ENCODE measurements at places on chromosomes 12 and 14. TPM values are rescaled to one million over a fixed set of nuclear protein-coding genes. Genes with fewer than 3 reads are reported as not detected.
A peak's percentile ranks its signal among the peaks of the same experiment; 100 is the strongest.

Gene HCAR2
- not detected for polyA plus RNA-seq

GRCh38 chr12:19779395-19780056, 340.2 kb downstream of the AEBP2 start:
- peak; percentile 3 for DNase-seq

- no peak for DNase-seq
Observed at GRCh38 chr12:57171668-57172067, 24.2 kb upstream of the LRP1-AS start.

GRCh38 chr12:21659383-21659782, 1.7 kb upstream of the LDHB start:
- DNase-seq = no peak

DNA sequence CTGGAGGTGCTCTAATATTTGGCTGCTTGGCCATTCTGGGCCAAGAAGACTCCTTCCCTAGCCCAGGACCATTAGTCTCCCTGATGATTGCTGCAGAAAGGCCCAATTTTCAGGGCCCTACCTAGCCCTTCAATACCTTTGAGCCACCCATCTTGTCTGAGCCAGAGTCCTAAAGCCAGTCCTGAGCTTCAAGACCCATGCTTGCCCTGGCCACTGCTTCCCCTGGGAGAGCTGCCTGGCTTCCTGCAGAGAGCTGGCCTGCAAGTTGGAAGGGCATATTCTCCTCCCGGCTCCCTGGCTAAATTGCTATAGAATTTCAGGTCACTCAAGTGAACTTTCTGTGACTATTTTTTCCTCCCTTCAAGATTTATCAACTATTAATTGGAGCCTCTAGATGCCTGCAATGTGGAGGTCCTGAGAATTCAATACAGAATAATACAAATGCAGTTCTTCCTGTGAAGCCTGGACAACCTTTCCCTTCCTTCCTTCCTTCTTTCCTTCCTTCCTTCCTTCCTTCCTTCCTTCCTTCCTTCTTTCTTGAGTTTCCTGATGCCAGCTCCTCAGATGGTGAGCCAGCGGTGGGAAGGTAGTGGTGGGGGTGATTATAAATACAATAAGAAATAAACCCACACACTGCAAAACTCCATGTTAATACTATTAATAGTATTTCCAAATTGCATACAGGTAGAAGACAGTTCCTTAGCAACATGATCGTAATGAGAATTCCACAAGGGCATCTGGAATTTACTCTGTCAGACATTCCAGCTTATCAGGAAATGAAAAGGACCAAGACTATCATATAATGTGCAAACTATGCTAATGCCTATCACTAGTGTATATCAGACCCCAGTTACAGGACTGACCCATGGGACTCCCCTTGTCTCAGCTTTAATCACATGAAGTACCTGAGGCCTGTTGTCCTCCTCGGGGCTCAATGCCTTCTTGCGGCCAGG, 108.1 kb downstream of the ZFP36L1 start:
- no peak for DNase-seq

DNA sequence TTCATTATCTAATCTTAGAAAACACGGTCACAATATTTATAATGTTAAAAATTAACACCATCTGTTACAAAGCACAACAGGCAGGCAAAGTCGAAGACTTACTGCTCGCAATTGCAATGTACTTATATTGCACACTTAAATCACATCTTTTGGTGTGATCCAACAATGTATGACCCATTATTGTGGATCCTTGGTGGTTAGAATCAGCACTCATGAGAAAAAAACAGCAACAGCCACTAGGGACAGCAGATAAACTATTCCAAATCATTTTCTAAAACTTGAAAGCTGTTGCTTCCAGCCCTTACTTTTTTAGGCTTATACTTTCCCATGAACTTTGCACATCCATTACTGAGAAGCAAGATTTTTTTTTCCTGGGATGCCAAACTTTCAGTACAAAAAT, 20.4 kb downstream of the COX16 start:
- DNase-seq = no peak

DNA sequence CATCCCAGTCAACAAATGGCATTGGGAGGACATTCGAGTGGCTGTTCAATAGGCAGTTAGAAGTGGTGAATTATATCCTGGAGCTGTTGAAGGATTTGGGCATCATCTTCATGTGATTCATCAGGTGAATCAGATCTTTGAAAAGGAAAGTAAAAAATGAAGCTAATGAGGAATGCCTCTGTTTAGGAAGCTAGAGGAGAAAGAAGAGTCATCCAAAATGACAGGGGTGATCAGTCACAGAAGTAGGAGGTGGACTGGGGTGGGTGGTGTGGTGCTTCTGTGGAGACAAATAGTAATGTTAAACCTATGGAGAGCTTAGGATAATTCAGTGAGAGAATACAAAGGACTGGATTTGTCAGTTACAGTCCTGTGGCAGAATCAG, 32.7 kb downstream of the DIP2B start:
- DNase-seq = no peak

Gene CISTR
- polyA plus RNA-seq = not detected

GRCh38 chr12:46224386-46224785, 44.5 kb downstream of the SLC38A1 start:
- no peak for DNase-seq

DNA sequence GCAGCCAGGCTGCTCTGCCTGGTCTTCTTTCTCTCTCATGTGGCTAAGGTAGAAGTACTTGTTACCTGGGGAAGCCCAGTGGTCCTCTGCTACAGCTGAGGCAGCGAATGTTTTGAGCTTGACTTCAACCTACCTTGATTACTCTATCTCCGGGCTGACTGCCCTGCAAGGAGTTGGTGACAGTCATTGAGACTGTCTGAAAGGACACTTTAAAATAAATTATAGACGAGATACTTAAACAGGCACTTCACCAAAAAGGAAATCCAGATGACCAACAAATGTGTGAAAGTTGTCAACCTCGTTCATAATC, 474 bp upstream of the CIT start:
- DNase-seq = no peak

GRCh38 chr14:101199028-101199770, 295.7 kb upstream of the RTL1 start:
- no peak for DNase-seq

- no peak for DNase-seq
Observed at GRCh38 chr12:107178776-107179175, 85.4 kb upstream of the CRY1 start.

Gene HIP1R
- 71.2 TPM for polyA plus RNA-seq

- DNase-seq = no peak
Observed at GRCh38 chr14:87013583-87013982, 979.4 kb downstream of the GALC start.

Gene NYNRIN
- 0.54 TPM for polyA plus RNA-seq

GRCh38 chr12:91311081-91311480, 128.5 kb upstream of the DCN start:
- no peak for DNase-seq

- peak; percentile 61 for DNase-seq
Observed at GRCh38 chr14:65243766-65244442, 141.6 kb upstream of the MAX start.

- no peak for DNase-seq
Observed at GRCh38 chr12:91356405-91356804, 173.8 kb upstream of the DCN start.

GRCh38 chr12:113075137-113075683, 18.7 kb downstream of the DTX1 start:
- DNase-seq = no peak

DNA sequence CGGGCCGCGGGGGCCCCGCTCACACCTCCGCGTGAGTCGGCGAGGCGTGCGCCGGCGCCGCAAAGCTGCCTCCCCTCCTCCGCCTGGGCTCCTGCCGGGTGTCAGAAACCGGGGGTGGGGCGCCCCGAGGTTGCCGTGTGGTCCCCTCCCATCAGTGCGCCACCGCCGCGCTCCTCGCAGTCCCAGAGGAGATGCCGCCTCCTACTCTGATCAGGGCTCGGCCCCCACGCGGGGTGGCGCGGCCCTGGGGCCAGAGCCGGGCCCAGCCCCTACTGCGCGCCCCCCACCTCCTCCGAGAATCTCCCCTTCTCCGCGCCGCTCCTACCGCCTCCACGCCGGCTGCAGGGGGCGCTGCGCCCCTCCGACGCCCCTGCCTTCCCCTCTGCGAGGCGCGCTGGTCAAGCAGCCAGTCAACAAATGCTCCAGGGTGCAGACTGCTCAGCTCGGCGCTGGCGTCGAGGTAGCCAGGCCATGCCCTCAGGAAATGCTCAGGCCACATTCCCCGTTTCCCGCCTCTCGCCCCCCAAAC, 467 bp upstream of the JAG2 start:
- DNase-seq = no peak

Gene CCDC196
- polyA plus RNA-seq = 1.3 TPM

Gene KRT79
- not detected for polyA plus RNA-seq

GRCh38 chr12:122740351-122740750, 9.7 kb upstream of the HCAR1 start:
- no peak for DNase-seq

Gene NEMP1
- polyA plus RNA-seq = 3.6 TPM

- no peak for DNase-seq
Observed at GRCh38 chr12:106417926-106418910, 60.7 kb downstream of the POLR3B start.

DNA sequence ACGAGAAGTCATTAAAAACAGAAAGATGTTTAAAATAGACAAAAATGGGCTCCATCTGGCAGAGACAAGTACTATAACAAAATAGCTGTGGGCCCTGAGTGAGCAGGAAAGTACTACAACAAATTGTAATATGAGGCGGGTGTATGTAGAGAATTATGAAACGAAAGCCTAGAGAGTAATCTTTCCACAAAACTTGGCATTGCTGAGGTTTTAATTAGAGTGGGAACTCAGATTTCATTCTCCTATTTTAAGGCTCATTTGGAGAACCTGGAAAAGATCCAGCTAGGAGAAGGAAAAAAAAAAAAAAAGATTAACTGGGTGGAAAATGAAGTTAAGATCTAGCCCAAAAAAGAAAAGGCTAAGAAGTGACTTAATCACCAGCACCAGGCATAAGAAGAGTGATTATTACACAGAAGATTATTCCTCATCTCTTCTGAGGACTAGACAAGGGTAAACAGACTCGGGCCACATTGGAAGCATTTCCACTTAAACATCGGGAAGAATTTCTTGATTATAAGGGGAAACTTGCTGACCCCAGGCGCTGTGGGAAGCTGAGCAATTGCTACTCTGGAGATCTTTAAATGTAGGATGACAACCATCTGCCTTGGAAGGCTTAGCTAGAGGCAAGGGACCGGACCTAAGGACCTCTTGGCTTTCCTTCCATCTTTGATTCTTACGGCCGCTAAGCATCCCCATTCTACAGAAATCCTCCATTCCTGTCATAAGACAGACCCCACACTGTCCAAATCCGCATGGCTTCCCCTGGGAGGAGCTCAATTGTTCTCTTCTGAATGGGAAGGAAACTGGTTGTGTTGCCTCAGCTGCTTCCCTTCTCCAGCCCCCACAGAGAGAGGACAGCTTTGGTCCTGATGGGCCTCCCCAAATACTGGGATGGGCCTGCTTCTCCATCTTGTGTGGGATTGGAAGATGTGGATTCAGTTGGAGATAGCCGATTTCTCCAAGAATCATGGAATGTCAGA, 40.6 kb downstream of the IGF1 start:
- no peak for DNase-seq

GRCh38 chr12:121005346-121005815, 10.9 kb downstream of the C12orf43 start:
- peak; percentile 80 for DNase-seq
